ENCODE measurements at places on chromosomes 2 and 18.

GRCh38 chr2:140067661-140068060 is 1287.5 kb upstream of the NXPH2 start:
- DNase-seq, result no peak

GRCh38 chr2:65479524-65479923 is 47.1 kb upstream of the SPRED2 start:
- no peak for DNase-seq

- DNase-seq, result no peak
Observed at GRCh38 chr2:166224197-166224596, 96.4 kb upstream of the SCN1A start.

DNA sequence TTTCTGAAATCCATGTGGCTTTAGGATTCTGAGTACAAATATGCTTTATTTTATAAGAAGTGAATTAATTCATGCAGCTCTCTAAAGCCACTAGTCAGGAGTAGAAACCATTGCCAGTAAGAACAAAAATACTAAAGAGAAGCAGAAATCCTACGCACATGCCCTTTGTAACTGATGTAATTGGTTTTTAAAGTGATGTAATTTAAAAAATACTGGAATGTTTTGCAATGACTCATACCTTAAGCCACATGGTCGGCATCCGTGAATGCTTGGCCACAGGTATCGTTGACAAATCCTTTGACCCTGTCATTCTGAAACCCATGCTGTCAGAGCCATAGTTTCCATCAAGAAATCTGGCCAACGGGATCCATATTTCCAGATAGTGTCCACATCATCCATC is 213.3 kb downstream of the ACKR3 start:
- no peak for DNase-seq

DNA sequence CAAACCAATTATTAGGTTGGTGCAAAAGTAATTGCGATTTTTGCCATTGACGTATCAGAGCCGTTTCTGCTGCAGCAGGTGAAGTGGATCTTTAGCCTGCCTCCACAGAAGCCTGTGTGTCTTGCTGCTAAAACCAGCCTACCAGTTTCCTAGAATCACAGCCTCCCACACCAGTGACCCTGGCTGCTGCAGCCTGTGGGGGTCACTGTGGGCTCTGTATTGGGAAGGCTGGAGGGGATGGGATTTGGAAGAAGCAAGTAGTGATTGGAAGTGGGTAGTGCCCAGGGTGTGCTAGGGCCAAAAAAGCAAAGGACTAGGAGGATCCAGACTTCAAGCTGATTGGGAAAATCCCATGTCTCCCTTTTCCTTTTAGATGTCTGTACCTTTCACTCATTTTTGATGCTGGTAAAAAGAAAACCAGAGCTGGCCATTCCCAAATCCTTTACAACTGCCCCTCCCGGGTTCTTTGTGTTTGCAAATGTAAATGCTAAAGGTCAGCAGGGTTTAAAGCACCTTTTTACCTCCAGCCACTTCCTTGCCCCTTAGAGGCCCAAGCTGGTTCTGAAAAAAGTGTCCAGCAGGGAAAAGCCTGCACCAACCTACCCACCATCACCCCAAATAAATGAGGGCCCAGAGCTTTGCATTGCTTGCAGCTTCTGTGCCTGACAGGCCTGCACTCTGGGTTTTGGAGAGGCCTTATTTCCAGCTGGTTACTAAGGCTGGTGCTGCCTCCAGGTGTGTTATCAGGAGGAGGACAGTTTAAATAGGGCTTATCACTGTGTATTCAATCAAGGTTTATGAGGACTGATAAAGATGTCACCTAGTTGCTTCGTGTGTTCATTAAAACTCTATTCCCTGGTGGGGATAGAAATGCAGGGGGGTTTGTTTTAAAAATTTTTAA is 172.0 kb downstream of the MIB1 start:
- no peak for DNase-seq

- DNase-seq, result no peak
Observed at GRCh38 chr2:109162999-109163398, 34.0 kb downstream of the SH3RF3 start.

GRCh38 chr18:78611201-78611800 is 368.3 kb upstream of the SALL3 start:
- DNase-seq, result no peak

- DNase-seq, result no peak
Observed at GRCh38 chr18:59940068-59940467, 40.3 kb downstream of the PMAIP1 start.

- no peak for DNase-seq
Observed at GRCh38 chr2:71466301-71467179, 13.2 kb downstream of the DYSF start.

GRCh38 chr2:11377928-11378545 is 33.6 kb upstream of the ROCK2 start:
- no peak for DNase-seq

DNA sequence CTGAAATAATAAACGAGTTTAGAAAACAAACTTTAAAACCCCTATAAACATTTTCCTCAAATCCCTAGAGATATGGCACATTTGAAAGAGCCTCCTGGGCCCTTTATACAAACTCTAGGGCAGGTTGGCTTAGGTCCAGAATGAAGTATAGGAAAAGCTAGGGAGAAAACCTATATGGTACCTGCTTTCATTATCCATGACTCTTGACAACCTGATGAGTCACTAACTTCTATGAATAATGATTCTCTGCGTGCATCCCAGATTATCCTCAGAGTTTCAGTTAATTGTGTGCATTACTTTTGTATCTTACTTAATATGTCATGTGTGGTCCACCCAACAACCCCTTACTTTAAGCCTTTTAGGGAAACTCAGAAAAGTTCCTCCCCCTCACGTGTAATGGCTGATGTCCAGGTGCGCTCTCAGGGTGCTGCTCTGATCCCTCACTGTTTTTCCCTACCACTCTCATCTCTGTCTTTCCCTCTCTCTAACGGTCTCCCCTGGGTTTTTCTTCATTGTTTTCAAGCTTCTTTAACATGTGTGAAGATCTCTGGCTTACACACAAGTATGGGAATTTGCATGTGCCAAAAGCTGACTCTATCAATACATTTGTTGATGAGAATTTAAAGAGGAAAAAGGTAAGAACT is 78.5 kb downstream of the LRP1B start:
- no peak for DNase-seq

DNA sequence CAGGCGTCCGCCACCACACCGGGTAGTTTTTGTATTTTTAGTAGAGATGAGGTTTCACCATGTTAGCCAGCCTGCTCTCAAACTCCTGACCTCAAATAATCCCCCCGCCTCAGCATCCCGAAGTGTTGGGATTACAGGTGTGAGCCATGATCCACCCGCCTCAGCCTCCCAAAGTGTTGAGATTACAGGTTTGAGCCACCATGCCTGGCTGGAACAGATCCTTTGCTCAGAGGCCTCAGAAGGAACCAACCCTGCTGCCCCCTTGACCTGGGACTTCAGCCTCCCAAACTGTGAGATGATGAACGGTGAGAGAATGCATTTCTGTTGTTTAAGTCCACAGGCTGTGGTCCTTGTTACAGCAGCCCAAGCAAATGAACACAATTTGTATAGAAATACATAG is 67.0 kb downstream of the NCAPH start:
- DNase-seq, result no peak

- no peak for DNase-seq
Observed at GRCh38 chr2:118668431-118669424, 178.7 kb downstream of the EN1 start.

GRCh38 chr2:10490806-10491291 is 42.7 kb upstream of the ODC1 start:
- no peak for DNase-seq

GRCh38 chr18:49662506-49662905 is 100.6 kb downstream of the LIPG start:
- no peak for DNase-seq

DNA sequence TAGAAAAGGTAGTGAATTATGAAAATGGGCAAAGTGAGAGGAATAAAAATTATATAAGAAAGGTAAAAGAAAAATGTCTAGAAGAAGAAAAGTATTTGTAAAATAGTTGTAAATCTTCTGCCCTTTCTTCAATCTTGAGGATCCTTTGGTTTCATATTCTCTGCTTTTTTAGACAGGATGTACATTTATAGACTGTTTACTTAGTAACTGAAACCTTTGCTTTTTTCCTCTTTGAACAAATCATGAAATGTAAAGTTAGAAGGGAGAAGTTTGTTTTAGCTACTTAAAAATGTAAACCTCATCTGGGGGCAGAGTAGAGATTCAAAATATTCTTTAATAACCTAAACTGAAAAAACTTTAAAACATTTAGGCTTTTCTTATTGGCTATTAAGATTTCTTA is 150.4 kb upstream of the ITGA4 start:
- no peak for DNase-seq

GRCh38 chr2:54724560-54725342 is 1.3 kb downstream of the EML6 start:
- DNase-seq, result no peak

GRCh38 chr2:138470941-138471340 is 30.6 kb upstream of the SPOPL start:
- no peak for DNase-seq

DNA sequence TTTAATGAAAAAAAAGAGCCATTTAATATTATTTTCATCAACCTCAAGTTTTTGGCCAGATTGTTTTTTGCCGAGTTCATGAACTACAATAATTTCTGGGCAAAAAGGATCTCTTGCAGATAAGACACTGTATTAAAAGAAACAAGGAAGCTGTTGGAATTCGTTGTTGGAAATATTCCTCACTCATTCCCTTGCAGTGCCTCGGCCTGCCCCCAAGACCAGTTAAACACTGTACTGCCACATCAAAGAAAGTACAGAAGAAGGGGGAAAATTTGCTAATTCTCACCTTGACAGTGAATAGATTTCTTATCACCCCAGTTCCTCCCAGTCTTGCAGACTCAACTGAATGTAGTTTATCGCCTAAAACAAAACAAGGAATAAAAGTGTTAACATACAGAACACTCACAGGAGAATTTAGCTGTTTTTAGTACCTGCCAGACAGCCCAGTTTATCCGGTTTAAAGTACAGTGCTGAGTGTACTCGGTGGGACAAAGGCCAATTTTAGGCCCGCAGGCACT is 1.2 kb downstream of the IDH1 start:
- DNase-seq, result no peak

DNA sequence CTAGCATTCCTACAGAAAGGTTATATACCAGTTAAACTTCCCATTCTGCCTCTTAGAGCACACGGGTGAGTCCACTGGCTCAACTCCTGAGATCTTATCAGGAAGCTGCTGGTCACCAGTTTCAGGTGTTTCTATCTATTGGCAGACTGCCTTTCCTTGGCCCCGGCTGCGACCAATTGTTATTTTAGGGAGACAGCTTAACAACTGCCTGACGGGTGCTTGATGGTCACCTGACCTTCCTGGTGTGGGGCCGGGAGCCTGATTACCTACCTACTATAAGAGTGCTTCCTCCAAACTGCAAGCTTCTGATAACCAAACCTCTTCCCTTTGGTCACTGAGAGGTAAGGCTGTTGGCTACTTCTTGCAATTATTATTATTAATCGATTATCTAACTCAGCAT is 122.1 kb upstream of the XIRP2 start:
- no peak for DNase-seq

DNA sequence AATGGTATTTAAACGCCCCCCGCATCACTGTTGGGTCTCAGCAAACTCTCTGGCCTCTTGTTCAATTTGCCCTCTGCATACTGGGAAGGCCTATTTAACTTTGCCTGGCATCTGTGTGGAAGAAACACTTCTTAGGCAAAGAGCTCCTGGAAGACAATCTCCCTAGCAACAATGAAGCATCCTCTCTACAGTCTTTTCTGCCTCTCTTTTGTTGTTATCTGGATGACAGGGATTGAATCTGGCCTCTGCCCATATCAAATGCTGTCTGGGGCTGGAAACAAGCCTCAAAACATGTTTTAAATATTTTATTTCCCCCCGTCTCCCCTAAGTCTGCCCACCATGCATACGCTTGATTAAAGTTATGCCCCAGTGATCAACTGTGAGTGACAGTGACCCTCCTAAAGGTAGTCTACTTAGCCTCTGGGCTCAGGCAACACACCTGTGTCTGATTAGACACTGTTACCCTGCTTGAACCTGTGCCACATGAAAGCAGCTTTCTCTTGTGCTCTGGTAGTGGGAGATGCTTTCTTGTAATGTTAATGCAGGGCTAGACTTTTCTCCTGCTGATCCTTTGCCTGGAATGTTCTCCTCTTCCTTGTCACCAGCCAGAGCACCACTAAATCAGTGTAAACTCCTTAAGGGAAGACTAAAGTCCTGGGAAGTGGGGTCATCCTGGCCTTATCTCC is 34.9 kb downstream of the CDC42EP3 start:
- no peak for DNase-seq

DNA sequence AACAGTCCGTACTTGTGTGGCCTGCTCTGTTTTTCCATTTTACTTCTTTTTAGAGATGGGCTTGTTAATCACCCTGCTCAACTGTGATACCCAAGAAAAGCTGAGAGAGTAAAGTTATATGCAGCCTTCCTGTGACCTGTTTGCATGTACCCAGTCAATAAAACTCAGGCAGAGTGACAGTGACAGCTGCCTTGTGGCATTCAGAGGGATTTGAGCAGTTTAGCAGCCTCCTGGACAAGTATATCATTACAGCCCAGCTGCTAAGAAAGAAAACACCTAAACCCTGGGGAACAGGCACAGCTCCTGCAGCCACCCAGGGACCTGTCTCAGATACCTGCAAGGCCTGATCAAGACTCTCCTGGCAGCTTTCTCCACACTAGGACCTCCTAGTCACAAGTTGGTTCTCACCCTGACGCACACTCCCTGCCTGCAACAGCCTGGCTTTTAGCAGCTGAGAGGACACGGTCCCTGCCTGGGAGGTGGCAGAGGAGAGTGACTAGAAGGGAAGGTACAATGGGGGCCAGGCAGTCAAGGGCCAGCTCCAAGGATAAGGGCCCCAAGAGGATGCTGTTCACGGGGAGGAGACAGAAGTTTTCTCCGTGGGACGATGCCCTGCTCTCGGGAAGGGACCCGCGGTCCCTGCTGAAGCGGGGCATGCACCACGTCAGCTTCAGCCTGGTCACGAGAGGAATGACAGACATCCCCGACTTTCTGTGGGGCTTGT is at the start of gene LRRC30:
LRRC30 (plus strand) TSS at position 464 of the 724 bp plus-strand sequence; CDS start at position 514, 50 bp downstream.
- no peak for DNase-seq

DNA sequence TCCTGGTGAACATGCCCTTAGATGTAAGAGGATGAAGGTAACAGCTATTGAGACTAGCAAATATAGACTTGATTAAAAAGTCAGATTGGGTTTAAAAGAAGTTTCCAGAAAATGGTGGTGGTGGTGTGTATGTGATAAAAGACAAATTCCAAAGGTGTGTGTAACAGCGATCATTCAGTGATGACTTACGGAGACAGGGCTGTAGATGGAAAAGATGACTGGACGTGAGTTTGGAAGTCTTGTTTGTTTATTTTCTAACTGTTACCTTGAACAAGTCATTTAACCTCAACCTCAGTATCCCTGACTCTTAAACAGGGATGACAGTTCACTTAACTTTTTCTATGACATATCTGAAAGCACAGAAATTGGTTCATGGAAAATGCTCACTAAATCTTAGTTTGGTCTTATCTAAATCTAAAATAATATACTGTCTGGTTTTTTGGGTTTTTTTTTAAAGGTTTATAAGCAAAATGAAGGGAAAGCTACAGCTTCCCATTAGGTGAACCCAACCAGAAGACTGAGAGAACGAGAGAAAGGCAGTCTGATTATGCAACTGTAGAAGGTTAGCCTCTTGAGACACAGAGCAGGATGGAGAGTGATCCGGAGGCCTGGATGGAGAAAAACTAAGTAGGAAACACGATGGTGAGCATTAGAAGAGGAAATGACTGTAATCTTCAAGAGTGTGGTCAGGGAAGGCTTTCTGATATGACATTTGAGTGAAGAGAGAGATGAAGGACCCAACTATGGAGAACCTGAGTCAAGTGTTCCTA is 71.9 kb downstream of the TCF4 start:
- DNase-seq, result no peak
